Central memory CD8-positive, alpha-beta T cell (primary cell): ENCODE measurements at places on chromosomes 7 and 10.

GRCh38 chr10:73456187-73456890 lies 23.0 kb upstream of the MSS51 start:
- no peaks in the 10 kb centered on the region for H3K4me1 ChIP-seq
- no peaks in the 10 kb centered on the region for H3K27me3 ChIP-seq
- no peak overlapping the region for H3K4me3 ChIP-seq

DNA sequence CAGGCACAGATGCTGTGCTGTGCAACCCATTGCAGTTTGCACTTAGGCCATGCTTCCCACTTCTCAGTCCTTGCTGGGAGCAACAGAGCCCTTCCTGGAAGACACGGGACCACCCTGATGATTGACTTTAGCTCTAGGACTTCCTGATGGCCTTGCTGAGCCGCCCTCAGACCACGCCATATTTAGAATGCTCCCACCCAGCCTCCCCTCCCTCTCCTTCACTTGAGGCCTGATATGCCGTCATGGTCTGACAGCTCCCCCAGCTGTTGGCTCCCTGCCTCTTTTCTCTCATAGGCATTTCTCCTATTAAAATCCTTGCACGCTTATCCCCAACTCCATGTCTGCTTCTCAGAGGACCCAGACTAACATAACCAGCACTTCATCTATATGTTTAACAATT lies 29.4 kb upstream of the GATAD1 start:
- peaks cover 12% of the 10 kb centered on the region for H3K27me3 ChIP-seq
- H3K4me1 ChIP-seq: no peaks in the 10 kb centered on the region
- no peak overlapping the region for H3K27ac ChIP-seq
- no peak for DNase-seq
- H3K36me3 ChIP-seq: peaks cover 2% of the 10 kb centered on the region

- H3K4me3 ChIP-seq: no peak overlapping the region
- no peaks in the 10 kb centered on the region for H3K4me1 ChIP-seq
- H3K36me3 ChIP-seq: peaks cover 2% of the 10 kb centered on the region
- no peak for DNase-seq
- H3K27me3 ChIP-seq: no peaks in the 10 kb centered on the region
Observed at GRCh38 chr10:34319197-34319846, 495.8 kb downstream of the PARD3 start.

GRCh38 chr10:48454302-48455054 lies 148.0 kb downstream of the MAPK8 start:
- peaks cover under 1% of the 10 kb centered on the region for H3K27me3 ChIP-seq
- H3K36me3 ChIP-seq: no peaks in the 10 kb centered on the region
- H3K4me1 ChIP-seq: no peaks in the 10 kb centered on the region
- H3K4me3 ChIP-seq: no peak overlapping the region
- no peak for DNase-seq

DNA sequence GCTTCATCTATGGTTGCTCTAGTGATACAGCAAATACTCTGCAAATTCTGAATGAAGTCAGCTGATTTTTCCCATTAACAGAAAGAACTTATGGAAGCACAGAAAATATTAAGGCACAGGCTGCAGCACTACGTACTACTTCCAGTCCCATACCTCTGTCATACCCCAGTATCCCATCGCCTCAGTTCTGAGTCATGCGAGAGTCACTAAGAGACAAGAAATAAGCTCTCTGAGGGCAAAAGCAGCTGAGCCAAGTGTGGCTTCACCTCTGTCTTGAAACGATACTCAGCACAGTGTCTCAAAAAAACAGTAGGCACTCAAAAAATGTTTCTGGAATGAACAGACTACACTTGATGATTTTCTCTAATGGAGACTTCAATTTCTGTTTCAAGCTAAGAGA lies 48.2 kb downstream of the EZH2 start:
- no peak overlapping the region for H3K4me3 ChIP-seq
- H3K4me1 ChIP-seq: peaks cover 22% of the 10 kb centered on the region
- no peaks in the 10 kb centered on the region for H3K27me3 ChIP-seq
- no peak for DNase-seq
- no peak overlapping the region for H3K27ac ChIP-seq
